ENCODE measurements at places on chromosomes 11 and 22.
A peak's percentile ranks its signal among the peaks of the same experiment; 100 is the strongest.

DNA sequence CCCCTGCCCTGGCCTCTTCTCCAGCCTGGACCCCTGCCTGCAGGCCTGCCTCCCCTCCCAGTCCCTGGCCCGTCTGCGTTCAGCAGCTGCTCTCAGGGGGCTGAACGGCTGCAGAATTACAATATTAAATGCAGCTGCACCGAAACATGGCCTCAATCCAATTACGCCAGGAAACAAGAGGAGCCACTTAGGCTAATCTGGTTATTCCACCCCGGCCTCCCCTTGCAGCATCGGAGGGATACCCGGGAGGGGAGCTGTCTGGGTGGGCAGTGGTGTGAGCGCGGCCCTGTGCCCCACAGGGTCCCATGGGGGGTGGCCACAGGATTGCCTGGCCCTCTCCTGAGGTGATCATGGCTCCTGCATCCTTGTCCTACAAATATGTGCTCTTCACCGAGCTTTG is 42.6 kb downstream of the FLRT1 start:
- H3K4me3 ChIP-seq = no peak overlapping the region
- H3K27me3 ChIP-seq = no peaks in the 10 kb centered on the region
- peaks cover 8% of the 10 kb centered on the region for H3K4me1 ChIP-seq
- H3K27ac ChIP-seq = no peak overlapping the region
- DNase-seq = no peak

DNA sequence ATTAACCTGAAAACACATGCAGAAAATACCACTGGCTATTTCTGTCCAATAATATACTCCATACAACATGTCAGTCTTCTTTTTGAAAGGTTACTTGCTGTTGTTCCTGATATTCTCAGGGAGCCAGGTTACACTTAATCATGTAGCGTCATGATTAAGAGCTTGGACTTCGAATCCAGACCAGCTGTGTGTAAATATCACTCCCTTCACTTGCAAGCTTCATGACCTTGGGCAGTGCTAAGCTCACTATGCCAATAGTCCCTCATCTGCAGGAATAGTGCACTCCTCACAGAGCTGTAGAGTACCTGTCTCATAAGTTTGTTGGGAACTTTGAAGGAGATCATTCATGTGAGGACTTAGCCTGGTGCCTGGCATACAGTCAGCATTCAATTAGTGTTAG is 1.9 kb downstream of the HTR3B start:
- H3K4me1 ChIP-seq = no peaks in the 10 kb centered on the region
- H3K36me3 ChIP-seq = no peaks in the 10 kb centered on the region
- no peaks in the 10 kb centered on the region for H3K27me3 ChIP-seq
- H3K4me3 ChIP-seq = no peak overlapping the region

DNA sequence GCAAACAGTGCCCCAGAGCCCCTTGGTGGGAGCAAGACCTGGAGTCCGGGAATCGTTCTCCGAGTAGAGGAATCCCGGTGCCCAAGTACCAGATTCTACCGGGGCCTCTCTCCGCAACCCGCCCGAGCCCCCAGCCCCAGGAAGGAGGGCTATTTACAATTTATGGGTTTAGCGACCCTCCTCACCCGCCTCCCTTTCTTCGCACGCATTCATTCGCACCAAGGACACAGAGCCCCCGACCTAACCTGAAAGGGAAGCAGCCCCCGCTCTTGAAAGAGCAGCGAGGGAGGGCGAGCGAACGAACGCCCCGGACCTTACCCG is 628 bp downstream of the LRP4 start:
- H3K36me3 ChIP-seq = no peaks in the 10 kb centered on the region
- no peak for DNase-seq
- H3K27ac ChIP-seq = no peak overlapping the region
- H3K27me3 ChIP-seq = no peaks in the 10 kb centered on the region
- peak overlapping the region; percentile 74 for H3K4me3 ChIP-seq

DNA sequence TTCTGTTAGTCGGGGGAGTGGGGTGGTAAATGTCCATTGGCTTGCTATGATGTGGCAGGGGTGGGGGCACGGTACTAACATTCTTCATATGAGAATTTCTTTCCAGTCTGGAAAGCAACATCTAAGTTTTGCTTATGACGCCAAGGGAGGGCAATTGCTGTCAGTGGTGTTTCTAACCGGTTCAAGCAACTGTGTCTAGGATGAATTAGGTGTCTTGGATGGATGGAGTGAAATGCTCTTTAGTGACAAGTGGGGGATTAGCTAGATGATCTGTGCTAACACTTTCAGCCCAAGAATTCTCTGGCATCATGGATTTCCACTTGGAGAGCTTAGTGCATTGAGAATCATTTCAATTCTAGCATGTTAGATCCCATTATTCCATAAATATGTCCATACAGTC is 262.6 kb upstream of the SORL1-AS1 start:
- H3K36me3 ChIP-seq = no peaks in the 10 kb centered on the region
- DNase-seq = no peak
- no peak overlapping the region for H3K4me3 ChIP-seq
- no peaks in the 10 kb centered on the region for H3K4me1 ChIP-seq
- H3K27me3 ChIP-seq = peaks cover 5% of the 10 kb centered on the region

- H3K27ac ChIP-seq = no peak overlapping the region
- H3K4me3 ChIP-seq = no peak overlapping the region
- no peak for DNase-seq
- H3K36me3 ChIP-seq = no peaks in the 10 kb centered on the region
These were observed 616.6 kb downstream of the TBC1D22A start for GRCh38 chr22:47379037-47379436.
